ENCODE measurements at places on chromosomes 1 and 21.

DNA sequence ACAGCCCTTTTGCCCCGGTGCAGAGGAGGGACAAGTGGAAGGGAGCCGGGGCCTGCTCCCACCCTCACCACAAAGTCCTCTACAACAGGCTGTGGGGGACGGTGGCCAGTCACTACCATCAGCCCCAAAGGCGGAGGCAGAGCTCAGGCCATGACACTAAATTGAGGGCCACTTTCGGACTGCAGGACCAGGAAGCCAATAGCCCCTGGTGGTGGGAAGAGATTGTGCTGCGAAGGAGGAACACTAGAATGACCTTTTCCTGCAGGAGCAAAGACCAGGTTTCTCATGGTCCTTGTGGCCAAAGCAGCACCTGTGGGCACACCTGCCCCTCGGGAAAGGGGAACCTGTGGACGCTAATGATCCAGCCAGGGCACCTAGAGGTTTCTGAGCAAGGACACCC, 30.3 kb downstream of the ACTA1 start:
- DNase-seq: no peak

DNA sequence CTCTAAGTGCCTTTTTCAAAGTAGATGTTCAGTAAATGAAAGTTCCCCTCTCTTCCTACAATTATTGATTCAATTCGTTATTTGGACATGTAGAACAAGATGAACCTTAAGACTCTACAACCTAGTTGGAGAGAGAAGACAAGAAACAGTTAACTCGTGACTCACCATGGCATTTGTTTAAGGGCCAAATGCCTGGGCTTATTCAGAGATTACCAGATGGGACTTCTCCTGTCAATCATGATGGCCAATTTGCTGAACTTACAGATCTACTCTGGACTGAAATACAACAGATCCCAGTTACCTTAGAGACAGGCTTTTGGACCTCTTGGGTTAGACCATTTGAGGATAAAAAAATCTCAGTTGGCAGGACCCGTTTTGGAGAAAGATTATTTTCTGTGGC, 93.5 kb downstream of the C1orf94 start:
- no peak for DNase-seq

DNA sequence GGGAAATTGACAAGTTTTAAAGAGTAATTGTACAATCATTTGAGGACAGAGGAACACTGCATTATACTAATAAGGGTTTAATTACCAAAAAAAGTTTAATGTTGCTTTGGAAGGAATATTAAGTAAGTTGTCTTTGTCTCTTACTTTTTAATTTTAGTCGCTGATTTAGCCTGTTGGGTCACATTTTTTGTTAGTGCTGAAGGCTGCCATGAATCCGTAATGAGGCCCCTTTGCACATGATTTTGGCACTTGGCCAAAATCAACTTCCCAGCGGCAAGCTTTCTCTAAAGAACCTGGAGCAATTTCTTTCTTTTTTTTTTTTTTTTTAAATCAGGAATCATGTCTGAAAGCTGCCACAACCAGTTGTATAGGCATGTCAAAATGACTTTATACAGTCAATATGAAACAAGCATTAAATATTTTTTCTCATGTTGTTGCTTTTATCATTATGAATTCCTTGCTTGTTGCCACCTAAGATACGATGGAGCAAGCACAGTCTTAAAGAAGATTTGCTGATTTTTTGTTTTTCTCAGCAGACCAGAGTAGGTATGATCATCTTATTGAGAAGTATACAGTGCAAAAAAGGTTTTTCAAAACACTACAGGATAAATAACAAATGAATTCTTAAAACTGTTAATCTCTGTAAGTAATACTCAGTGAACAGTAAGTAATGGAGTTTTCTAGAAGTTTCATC, 690.4 kb downstream of the USP25 start:
- no peak for DNase-seq

DNA sequence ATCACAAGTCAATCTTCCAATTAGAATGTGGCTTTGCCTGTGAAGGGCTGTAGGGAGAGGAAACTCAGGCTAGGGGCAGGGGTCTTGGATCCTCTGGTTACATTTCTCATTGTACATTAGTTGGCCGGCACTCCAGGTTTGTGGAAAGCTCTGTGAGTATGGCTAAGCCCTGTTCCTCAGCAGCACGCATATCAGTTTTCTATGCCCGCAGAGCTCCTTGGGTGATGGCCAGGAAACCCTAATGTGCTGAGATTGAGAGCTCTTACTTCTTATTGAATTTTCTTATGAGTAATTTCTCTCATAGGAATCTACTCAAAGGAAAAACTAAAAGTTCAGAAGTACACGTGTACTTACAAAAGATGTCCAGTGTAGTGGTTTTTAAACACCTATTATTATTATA, 30.7 kb upstream of the STMN1 start:
- DNase-seq: no peak

DNA sequence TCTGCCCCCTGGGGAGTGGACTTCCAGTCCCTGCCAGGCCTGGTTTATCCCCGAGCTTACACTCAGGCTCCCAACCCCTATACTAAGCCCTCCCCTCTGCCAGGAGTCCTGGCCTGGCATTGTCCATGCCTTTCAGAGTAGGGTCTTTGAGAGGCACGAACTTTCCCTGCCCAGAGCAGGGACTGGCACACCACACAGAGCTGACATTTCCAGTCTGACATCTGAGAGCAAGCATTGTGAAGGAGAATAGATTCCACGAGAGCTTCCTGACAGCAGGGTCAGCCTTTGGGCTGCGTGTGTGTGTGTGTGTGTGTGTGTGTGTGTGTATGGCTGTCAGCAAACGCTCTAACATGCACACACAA, 59.5 kb upstream of the LAPTM5 start:
- no peak for DNase-seq

DNA sequence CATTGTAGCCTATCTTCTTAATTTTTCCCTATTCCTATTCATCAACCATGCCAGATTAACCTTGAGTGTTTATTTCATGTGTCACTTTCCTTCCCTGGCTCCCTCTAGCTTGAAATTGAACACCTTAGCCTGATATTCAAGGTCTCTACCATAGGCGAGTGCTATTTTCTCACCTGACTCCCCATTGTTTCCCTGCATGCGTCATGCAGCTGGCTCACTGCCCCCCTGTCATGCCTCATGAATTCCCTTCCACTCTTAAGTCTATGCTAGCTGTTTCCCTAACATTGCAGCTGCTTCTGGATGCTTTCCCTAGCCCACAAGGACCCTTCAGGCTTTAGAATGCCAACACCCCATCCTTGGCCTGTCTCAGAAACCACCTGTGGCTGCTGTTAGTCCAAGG, 56.7 kb upstream of the CD1D start:
- no peak for DNase-seq

Data from activated CD8-positive, alpha-beta memory T cell treated with anti-CD3 and anti-CD28 coated beads for 48 hours (primary cell).